ENCODE measurements at places on chromosomes 7 and 10.

GRCh38 chr7:94414980-94415379, 20.3 kb downstream of the COL1A2 start:
- DNase-seq, result no peak

- no peak for DNase-seq
Observed at GRCh38 chr7:6234384-6234783, 38.0 kb downstream of the CYTH3 start.

GRCh38 chr7:27697861-27698430, 35.3 kb upstream of the HIBADH start:
- peak; percentile 30 for DNase-seq

DNA sequence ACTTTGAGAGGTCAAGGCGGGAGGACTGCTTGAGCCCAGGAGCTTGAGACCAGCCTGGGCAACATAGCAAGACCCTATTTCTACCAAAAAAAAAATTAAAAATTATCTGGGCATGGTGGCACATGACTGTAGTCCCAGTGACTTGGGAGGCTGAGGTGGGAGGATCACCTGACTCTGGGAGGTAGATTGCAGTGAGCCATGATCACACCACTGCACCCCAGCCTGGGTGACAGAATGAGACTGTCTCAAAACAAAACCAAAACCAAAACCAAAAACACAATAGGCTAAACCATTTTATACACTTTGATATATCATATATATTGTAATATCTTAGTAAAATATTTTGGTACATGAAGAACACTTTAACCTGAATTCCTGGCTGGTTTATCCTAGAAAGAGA, 101.6 kb downstream of the RAPGEF5 start:
- DNase-seq, result peak; percentile 23

DNA sequence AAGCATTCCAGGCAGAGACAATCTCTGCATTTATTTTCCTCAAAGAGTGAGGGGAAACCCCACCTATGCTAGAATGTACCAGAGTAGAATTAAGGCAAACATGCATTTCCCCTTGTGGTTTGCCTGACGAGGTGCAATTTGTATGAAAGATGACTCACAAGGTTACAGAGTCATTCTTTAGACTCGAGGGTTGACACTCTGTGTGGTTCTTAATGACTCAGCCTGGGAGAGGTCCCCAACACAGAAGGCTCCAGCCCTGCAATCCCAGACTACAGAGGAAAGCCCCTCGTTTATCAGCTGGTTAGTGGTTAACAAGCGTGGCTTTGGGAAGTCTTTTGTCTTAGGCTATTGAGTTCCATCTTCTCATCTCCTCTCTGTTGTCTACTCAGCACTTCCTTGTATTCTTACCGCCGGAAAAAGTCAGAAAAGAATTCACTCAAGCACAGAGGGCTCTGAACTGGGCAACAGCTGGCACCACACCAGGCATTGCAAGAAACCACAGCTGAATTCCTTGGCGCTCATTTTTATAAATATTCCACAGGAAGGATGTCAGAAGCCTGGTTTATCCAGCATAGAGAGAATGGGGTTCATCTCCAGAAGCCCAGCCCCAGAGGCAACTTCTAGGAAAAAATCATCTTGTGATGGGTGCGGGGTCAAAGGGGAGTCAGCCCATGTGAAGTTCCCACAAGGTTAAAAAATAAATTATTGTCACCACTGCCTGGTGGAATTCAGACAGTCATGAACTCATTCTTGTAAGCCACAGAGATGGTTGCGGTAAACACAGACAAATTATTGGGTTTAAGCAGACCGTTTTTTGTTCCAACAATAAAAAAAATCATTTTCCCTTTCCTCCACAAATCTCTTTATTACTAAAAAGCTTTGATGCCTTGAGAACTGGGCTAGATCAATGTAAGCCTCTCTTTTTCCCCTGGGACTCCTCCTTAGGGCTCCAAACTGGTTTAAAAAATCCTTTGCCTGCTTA, 24.5 kb upstream of the SVIL start:
- peak; percentile 91 for DNase-seq

GRCh38 chr10:117260084-117260483, 19.2 kb downstream of the SLC18A2 start:
- no peak for DNase-seq

DNA sequence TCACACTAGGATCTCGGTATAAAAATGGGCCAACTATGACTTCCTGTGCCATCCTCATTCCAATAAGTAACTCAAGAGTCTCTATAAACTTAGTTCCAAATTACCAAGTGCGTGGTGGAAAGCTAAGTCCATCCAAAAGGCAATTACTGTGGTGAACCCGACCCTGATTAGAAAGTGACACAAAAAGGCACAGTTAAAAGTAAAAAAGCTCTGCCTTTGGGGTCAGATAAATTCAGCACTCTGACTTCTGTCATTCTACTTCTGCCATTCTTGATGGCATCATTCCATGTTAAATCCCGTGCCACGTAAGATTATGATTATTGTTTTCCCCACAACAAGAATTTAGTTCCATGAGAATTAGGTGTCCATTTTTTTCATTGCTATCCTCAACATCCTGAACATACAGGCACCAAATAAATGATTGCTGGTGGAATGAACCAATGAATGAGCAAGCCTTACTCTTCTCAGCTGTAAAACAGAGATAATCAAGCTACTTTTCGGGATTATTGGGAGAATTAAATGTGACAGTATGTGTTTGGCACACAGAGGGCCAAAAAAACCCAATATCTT, 877 bp downstream of the NCOA4 start:
- no peak for DNase-seq

DNA sequence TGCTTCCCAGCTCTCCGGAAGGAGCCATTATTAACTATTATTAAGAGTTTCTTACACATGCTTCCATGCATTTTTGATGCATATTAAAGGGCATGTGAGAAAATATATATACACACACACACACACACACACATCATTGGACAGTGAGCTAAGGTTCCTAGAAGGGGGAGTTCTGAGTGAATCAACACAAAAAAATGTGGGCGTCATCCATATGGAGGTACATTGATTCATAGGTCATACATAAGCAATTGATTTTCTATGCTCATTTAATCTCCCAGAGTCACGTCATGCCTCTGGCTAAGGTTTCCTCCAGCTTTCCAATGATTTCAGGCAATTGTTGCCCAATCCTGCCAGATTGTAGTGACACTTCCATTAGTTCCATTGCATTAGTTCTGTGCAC, 269.4 kb downstream of the DNAJB9 start:
- DNase-seq, result no peak

DNA sequence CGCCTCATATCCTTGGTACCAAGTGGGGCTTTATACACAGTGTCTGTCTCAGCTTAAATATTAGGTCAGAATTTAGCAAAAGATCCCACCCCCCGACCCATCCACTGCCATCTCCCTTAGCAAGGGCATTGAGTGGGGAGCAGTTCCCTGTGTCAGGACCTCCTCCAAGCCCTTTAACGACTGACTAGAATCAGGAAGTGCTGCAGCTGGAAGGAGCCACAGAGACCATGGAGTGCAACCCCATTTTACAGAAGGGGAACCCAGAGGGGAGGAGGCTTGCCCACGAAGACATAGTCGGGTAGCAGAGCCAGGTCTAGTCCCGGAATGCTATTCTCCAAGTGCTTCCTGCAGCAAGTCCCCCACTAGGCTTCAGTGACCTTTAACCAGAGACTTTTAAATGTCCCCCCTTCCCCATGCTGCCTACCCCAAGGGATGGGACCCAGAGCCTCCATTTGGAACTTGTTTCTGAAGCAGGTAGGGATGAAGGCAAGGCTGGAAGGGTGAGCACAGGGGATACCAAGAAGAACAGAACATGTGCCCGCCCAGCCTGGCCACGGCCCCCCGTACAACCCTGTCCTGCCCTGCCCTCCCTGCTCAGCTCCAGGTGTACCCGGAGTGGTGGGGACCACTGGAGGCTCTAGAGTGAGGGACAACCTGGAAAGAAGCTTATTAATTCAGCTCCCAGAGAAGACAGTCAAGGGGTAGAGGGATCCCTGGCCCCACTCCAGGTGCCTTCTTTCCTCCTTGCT, 41.3 kb downstream of the C10orf105 start:
- no peak for DNase-seq

GRCh38 chr10:78533098-78533497, 499.4 kb downstream of the RPS24 start:
- no peak for DNase-seq

Data from activated CD4-positive, alpha-beta T cell treated with anti-CD3 and anti-CD28 coated beads, Interleukin-2, Interleukin-6, amounts not matched to agents 100 ng/mL and 50 ng/mL, durations not matched to agents 16 hours and 8 hours (primary cell).